ENCODE measurements at places on chromosomes 3 and 15.

DNA sequence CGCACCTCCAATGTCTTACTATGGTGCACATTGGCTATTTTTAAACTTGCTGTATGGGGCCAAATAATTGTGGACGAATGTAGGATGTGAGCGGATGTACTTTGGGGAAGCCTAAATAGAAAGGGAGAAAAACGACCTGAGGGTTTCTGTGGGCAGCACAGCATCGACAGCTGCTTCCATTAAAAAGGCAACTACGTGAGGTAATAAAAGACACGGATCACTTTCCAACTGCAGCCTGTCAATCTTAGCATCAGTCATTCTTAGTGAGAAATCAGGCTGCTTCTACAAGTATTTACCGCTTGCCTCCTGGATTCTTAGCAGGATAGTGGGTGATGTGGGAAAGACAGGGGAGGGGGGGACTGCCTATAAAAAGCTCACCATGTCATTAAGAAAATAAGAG lies 186.7 kb upstream of the SLC2A2 start:
- DNase-seq: no peak

- no peak for DNase-seq
These were observed 249.2 kb downstream of the OPA1 start for GRCh38 chr3:193842029-193842798.

DNA sequence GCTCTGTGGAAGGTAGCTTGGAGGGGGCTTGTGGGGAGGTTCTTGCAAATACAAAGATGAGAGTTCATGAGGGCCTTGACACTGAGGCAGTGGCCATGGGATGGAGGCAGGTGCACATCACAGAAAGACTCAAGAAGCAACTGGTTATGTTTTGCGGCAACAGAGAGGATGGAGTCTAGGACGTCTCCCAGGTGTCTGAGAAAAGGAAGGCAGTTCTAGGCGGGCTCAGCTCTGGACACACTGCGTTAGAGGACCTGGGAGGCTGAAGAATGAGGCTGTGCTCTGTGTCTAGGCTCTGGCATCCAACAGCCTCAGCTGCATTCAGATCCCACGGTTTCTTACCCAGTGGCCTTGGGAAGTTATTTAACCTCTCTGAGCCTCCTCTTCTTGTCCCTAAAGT lies 23.5 kb downstream of the NOX5 start:
- DNase-seq: no peak

DNA sequence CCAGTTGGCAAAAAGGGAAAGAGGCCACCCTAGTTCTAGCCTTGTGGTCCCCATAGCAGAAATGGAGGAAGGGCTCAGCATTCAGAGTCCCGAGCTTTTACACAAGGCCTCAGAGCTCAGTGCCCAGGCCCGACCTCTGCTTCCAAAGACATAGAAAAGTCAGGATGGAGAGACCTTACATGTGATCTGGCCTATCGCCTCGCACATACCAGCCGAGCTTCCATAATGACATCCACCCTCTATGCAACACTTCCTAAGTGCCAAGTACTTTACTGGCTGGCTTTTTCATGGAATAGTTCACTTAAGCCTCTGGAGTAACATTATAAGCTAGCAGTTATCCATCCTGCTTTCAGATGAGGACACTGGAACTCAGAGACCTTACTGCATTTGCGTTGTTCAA lies 275.9 kb downstream of the FAM43A start:
- DNase-seq: no peak

Data from RCC 7860 (cell line).